ENCODE measurements at places on chromosomes 6 and 20.
A peak's percentile ranks its signal among the peaks of the same experiment; 100 is the strongest.

DNA sequence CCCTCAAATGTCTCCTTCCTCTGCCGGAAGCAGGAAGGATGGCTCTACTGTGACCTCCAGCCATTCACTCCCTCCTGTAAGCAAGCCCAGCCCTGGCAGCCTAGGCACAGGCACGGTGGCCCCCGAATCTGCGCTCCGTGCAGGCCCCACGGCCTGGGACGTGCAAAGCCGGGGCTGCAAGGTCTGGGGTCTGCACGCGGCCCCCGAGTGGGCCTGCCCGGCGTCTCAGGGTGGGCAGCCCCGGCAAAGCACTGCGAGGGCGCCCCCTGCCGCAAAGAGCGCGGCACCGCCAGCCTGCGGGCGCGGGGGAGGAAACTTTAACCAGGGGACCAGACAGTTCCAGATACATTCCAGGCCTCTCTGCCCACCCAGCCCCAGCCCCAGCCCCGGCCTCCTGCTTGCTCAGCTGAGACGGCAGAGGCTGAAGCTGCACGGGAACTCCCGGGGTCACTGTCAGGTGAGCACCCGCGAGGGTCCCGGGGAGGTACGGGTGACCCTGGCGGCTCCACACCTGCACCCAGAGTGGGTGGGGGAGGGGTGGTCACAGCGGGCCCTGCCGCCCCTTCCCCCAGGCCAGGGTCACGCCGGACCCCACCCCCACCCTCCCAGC lies 98.8 kb downstream of the ASXL1 start:
- no peak for DNase-seq

DNA sequence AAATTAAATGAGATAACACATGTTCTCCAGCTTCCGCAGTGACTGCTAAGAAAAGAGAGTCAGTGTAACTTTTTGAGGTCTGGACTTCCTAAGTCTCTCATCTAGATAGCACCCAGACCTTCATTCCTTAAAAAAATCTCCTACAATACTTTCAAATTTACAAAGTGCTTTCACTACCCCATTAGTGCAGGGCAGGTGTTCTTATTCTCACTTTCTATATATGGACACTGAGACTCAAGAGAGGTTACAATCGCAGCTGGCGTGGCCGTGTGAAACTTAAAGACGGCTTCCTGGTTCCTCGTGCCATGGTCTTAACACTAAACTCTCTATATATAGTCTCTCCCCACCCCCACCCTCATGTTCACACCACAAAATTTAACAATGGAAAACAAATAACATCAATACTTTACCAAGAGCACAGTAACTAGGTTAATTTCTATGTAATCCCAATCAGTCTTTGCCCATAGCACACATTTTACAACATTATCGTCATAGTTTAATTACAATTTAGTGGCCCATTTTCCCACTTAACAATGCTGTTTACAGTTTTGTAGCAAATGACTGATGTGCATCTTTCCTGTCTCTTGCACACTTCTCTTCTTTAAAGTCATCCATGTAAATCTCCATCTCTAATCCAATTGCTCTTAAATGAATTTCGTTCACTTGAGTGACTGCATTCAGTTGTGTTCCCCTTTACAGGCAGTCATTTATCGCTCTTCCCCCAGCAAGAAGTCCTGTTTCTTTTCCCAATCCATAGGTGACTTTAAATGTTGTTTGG lies 78.8 kb upstream of the ARID1B start:
- DNase-seq: no peak

DNA sequence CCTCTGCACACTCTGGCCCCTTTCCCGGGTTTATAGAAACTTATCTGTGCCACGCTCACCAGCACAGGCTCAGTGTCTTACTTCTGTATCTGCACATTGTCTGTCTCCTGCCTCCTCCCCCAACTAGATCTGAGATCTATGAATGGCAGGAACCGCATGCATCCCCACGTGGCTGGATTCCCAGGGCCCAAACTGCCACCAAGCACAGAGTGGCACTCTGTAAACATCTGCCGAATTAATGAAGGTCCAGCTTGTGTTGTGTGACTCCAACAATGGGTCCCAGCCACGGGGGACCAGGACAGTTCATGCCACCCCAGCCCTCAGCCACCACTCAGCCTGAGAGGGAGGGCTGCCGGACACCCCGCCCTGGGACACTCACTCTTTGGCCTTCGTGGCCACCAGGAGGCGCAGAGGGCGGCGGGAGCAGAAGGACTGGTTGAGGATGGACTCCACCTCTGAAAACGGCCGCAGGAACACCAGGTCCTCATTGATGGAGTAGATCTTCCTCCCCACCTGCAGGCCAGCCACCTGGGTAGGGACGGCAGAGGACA lies 171.1 kb downstream of the PREX1 start:
- peak; percentile 56 for DNase-seq

DNA sequence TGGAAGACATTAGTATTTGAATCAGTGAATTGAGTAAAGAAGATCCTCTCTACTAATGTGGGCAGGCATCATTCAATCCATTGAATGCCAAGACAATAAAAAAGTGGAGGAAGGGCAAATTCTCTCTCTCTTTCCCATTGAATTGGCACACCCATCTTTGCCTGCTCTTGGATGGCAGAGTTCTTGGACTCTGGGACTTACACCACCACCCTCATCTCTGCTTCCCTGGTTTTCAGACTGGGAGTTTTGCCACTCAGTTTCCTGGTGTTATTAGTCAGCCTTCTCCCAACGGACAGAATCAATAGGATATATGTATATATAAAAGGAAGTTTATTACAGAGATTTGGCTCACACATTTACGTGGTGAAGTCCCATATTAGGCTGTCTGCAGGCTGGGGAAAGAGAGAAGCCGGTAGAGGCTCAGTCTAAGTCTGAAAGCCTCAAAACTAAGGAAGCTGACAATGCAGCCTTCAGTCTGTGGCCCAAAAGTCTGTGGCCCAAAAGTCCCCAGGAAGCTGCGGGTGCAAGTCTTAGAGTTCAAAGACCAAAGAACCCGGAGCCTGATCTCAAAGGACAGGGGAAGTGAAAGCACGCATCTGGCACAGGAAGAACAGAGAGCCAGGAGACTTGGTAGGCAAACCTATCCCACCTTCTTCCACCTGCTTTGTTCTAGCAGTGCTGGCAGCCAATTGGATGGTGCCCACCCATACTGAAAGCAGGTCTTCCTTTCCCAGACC lies 64.4 kb downstream of the SMPDL3A start:
- DNase-seq: no peak

GRCh38 chr20:57259121-57259937 lies 7.1 kb downstream of the BMP7 start:
- DNase-seq: no peak

GRCh38 chr6:90406142-90406794 lies 109.6 kb upstream of the BACH2 start:
- peak; percentile 77 for DNase-seq

DNA sequence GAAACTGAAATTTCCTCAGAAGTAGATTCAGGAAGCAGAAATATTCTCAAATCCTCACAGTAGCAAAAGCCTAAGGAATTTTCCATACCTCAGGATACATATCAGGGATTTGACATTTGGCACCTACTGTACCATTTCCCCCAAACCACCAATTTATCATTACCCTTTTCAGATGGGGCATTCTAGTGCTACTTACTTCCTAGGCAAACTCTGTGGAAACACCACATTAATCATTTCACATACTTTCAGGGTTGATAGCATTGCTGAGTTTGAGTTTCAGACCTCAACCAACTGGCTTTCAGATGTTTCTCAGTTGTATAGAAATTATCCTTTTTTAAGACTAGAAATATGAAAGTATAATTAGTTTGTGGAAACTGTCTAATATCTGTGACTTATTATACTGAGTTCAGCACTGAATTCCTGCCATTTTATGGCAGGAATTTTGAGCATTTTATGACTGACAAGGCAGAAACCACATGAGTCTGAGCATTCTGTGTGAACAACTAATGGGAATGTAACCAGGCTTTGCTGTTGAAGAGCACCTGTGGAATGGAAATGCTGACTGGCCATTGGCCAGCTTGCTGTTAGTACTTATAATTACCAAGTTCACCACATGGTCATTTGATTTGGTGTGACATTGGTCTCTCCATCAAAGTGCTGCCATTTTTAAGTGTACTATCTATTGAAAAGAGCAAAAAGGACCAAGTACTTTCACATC lies 35.1 kb upstream of the IRAK1BP1 start:
- no peak for DNase-seq

- peak; percentile 2 for DNase-seq
These were observed 136.9 kb upstream of the SUPT3H start for GRCh38 chr6:45514454-45515230.

DNA sequence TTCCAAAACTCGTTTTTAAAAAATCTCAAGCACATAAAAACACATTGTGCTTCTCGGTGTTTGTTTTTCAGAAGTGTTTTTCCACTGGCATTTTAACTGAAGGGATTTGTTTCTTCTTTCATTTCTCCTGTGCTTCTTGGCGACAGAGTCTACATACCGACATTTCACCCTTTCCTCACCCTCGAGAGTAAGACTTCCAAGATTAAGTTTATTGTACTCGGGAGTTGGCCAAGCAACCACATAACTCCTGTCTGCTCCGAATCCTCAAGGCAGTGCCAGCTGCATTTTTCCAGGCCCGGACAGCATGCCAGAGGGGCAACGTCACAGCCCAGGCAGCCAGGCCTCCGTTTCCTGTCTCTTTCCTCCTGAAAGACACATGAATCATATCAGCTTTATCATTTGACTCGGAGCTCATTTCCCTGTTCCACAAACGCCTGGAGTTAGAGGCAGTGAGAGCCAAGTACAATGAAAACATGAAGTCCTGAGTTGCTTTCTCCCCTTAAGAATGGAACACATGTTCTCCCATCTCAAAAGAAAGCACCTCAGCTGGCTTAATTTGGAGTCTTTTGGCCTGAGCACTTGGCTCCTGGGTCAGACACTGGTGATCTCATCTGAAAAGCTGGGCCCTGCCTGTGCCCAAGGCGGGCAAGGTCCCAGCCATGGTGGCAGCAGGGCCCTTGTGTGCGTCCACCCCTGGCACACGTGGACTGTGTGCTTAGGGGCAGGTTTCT lies 23.2 kb upstream of the FAM50B start:
- DNase-seq: peak; percentile 94

DNA sequence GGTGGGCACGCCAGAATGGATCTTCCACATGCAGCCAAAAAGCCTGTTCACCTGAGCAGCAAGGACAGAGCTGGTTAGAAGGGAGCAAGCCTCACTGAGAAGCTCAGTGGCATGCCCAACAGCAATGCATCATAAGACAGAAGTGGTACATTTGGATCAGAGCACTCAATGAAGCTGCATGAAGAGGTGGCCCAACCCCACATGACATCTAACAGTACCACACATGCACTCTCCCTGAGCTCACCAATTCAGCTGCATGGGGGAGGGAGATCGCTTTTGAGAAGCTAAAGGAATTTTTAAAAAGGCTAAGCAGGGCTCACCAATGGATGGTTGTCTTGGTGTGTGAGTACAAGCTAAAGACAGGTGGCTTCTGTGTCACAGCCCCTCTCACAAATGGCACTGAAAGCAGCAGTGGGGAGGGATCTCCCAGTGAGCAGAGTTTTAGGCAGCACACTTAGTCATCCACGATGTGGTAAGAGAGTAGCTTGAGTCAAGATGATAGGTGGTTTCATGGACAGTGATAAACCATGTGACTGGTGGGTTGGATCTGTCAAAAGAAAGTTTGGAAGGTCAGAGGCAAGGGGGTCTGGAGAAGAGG lies 166.6 kb upstream of the TAB2 start:
- no peak for DNase-seq

DNA sequence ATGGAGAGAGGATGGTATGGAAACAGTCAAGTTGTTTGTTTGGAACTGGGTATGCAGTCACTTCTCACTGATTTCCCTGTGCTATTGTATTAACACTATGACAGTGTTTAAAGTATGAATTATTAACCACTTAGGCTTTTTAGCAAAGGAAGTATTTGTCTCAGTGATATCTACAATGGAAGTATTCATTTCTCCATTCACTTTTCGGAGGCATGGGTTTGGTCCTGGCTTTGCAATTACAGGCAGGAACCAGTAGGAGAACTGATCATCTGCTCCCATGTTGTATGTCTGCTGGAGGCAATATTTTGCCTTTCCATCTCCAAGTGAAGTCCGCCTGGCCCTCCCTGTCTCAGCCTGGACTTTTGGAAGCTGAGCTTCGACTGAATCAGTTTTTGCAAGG lies 30.6 kb upstream of the EXOC2 start:
- DNase-seq: no peak

GRCh38 chr6:144449218-144449617 lies 164.1 kb downstream of the UTRN start:
- no peak for DNase-seq

- no peak for DNase-seq
These were observed 359.4 kb downstream of the EPHA7 start for GRCh38 chr6:93059911-93060310.

DNA sequence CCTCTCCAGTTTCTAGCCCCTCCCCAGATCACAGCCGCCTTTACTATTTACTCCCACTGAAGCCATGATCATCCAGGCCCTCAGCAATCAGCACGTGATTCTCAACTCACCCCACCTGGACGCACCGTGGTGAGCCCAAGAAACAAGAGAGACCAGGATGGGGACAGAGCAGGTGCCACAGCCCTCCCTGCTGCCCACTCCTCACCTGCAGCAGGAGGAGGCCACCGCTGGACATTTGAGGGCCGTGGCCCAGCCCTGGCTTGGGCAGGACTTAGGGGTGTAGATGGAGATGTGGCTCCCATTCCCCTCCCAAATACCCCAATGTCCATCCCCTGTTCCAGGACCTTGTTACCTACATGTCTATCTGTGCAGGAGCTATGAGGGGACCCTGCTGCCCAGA lies 20.3 kb downstream of the HLA-F start:
- no peak for DNase-seq

GRCh38 chr6:123062670-123063069 lies 66.6 kb downstream of the CLVS2 start:
- DNase-seq: no peak

DNA sequence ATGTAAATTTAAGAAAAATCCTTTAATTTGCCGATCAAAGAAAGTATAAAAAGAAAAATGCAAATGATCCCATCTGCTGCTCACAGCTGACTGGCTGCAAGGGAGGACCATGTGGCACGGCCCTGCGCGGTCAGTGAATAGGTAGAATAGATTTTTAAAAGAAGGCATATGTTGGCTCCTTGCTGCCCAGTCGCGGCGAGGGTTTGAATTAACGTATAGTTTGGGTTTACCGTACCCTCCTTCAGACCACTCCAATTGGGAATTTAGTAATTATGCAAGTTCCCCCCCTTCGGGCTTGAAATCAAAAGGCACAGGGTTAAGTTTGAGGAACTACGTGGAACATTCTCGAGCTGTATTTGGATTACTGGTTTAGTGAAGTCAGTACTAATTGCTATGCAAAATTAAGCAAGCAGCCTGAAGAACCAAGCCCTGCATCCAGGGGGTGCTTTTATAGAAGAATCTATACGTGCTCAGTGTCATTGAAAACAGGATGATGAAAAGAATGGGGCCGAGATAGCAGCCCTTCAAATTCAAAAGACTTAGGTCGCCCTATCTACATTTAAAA lies 1.1 kb upstream of the BEND3 start:
- peak; percentile 48 for DNase-seq

Measured in RKO (cell line).